ENCODE measurements at places on chromosomes 16 and 17.

GRCh38 chr17:8163978-8164814, 1.4 kb upstream of the VAMP2 start:
- DNase-seq, result peak; percentile 34

GRCh38 chr16:72884573-72884972, 163.4 kb downstream of the ZFHX3 start:
- DNase-seq, result no peak

GRCh38 chr17:70820276-70820675, 650.9 kb downstream of the KCNJ2 start:
- no peak for DNase-seq

- no peak for DNase-seq
Observed at GRCh38 chr17:40072040-40072734, 9.4 kb downstream of the THRA start.

DNA sequence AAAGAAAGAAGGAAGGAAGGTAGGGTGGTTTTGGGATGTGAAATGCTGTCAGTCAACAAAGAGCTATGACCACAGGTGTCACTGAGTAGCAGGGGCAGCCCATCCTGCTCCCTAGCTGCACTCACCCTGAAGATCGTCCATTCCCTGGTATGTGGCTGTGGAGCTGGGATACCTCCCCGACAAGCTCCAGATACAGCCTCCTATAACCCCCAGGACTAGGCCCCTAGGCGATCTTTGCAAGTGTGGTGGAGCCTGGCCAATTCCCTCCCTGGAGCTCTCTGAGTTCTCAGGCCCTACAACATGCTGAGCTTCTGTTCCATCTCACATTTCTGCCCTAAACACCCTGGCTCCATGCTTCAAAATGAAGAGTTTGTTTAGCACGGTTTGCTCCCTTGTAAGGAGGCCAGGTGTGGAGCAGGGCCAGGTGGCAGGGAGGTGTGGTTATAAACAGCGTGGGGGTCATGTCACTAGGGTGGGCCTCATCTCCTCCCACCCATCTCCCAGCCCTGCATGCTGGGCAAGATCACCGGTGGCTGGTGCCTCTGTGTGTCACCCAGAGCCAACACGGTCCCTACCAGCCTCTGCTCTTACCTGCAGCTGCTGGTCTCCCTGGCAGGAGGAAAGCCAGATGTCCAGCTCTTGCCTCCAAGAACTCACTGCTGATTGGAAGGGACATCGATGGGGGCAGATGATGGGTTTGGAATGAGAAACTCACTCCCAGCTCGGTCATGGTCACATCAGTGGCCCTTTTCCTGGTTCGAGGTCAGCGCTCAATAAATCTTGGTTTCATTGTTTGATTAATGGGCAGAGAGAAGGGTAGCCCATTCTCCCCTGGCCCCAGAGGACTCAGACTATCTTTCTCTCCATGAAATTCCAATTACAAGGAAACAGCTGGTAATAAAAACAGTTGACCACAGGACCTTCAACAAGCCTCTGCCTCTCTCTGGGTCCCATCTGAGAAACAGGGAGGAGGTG, 511.0 kb upstream of the CDH5 start:
- DNase-seq, result no peak

- no peak for DNase-seq
Observed at GRCh38 chr16:88058817-88059216, 107.6 kb downstream of the BANP start.

DNA sequence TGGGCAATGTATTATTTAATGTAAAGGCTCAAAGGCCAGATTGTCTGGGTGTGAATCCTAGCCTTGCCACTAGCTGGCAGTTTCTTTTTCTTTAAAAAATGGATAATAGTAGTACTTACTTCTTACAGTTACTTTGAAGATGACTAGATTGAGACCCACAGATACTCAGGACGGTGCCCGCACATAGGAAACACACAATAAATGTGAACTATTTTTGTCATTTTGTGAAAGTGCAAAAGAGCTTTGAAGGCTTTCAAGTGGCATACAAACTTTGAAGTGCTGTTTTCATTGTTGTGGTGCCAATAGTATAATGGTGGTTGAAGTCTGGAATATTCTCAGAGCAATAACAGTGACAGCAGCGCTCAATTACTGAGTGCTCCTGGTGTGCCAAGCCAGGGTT, 63.6 kb downstream of the OTOA start:
- DNase-seq, result no peak

- DNase-seq, result no peak
Observed at GRCh38 chr17:47915776-47916398, 19.9 kb downstream of the SP2 start.

DNA sequence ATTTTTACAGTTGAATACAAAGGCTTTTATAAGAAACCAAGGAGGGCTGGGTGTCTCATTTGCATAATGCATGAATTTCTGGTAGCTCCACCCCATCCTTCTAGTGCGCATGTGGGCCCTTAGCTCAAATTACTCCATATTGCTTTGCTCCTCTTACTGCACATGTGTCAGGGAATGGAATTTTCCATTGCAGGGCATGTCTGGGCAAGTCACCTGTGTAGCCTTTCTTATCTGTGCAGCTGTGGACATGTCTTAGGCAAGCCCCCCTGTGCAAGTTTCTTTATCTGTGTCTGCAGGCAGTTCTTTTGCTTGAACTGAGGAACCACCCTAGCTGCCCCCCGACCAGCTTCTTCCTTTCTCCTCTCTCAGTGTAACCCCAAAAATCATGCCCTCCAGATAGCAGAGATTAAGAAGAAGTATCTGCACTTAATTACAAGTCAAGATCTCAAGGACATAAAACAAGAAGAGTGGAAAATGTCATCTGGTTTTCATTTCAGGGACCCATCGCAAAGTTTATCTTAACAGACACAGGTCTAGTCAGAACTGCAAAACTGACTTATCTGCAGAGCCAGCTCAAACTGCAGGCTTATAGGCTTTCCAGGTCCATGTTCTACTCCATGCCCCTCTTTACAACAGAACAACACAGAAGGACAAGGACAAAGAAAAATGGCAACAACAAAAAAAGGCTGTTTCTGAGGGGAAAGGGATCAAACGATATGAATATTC, 137.9 kb upstream of the HS3ST4 start:
- no peak for DNase-seq

DNA sequence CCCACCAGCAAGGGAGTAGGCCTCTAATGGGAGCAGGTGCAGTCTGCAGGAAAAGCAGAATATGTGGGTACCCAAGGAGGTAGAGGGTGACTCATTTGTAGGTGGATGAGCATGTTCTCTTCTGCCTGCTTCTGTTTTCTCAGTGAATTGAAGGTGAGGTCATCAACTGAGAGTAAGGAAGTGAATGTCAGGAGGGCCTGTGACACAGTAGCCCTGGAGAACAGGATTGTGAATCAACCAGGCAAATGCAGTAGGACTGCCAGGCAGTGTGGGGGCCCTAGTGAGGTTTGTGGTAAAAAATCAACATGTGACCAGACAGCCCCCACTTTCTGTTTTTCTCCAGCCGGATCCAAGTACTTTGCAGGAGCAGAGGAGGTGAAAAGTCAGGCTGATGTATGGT, 150.5 kb upstream of the SOX9 start:
- DNase-seq, result no peak

DNA sequence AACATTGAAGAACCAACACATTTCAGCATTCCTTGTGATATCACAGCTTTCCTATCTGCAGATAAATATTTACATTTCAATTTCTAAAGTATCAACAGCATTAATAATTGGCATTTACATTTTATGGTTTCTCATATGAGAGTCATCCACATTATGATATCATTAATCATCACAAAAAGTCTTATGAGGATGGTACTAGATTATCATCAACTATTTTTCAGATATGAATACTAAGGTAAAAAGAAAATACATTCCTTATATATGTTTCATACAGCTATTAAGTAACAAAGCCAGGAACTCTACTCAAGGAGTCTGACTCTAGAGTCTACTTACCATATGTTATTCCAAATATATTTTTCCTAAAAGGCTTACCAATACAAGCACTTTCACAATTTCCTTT, 40.7 kb downstream of the ABCA5 start:
- no peak for DNase-seq

DNA sequence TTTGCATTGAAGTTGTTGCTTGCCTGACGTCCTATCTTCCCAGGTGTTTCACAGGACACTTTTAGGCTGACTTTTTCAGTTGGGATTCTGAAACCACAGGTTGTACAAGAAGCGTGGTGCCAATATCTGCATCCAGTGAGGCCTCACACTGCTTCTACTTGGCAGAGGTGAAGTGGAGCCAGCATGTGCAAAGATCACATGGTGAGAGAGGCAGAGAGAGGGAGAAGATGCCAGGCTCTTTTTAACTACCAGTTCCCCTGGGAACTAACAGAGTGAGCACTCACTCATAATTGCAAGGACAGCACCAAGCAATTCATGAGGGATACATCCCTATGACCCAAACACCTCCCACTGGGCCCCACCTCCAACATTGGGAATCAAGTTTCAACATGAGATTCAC, 5.8 kb upstream of the ABCA6 start:
- DNase-seq, result no peak

GRCh38 chr17:38663125-38663751, 11.5 kb downstream of the EPOP start:
- peak; percentile 69 for DNase-seq

DNA sequence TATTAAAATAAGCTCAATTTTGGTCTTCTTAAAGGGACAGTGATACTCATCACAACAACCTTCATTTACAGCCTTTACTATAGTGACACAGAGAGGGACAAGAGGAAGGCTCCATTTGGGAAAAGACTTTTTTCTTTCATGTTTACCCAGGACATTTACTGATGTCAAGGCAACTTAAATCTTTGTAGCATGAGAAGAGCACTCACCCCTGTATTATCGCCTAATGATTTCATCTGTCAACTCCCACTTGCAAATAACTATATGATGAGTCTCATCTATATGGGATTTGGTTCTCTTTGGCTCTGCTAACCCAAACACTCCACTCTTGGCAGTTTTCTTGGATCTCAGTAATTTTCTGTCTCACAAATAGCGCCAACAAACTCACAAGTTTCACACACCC, 24.1 kb downstream of the BLMH start:
- no peak for DNase-seq

DNA sequence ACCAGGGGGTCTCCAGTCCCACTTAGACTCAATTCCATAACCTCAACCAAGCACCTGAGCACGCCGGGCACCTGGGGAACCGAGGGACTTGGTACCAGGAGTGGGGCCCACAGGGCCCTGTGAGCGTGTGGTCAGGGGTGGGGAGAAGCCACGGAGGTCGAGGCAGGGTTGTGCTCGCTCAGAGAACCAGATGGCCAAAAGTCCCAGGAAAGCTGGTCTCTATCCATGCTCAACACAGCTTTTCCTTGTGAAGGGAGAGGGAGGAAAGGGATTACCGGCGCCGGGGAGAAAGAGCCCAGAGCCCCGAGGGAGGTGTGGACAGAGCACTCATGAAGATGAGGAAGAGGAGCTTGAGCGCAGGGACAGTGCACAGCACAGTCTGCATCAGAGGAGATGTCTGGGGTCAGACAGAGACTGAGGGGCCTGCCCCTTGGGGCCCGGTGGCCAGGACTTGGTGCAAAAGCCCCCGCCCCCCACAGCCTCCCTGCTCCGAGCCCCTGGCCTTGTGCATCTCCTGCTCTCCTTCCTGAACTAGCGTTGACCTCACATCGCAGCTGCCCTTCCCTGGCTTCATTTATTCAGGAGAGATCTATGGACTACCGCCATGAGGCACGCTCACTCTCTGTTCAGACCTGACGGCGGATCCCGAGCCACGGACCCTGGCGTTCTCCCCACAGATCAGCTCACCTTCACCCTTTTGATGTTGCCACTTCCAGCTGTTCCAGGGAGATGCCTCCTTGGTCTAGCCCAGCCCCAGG, 355.4 kb upstream of the TNRC6C start:
- DNase-seq, result no peak

DNA sequence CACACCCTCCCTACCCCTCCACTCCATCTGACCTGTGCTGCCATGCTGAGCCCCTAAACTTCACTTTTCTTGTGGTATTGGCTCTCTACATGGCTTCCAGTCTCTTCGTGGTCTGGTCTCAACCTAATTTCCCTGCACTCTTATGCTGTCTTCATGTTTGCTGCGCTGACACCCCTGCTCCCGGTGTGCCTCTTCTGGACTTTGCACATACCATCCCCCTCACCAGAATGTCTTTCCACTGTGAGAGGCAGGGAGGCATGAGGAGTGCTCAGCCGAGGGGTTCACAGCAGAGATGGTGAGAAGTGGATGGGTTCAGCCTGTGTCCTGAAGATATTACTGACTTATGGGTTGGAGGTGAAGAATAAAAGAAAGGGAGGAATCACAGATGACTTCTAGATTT, 2.5 kb downstream of the TNFSF12 start:
- DNase-seq, result no peak

- peak; percentile 78 for DNase-seq
Observed at GRCh38 chr16:57807968-57808528, 5.8 kb upstream of the KIFC3 start.

- DNase-seq, result peak; percentile 44
Observed at GRCh38 chr16:57994778-57995177, 5.7 kb downstream of the ZNF319 start.

DNA sequence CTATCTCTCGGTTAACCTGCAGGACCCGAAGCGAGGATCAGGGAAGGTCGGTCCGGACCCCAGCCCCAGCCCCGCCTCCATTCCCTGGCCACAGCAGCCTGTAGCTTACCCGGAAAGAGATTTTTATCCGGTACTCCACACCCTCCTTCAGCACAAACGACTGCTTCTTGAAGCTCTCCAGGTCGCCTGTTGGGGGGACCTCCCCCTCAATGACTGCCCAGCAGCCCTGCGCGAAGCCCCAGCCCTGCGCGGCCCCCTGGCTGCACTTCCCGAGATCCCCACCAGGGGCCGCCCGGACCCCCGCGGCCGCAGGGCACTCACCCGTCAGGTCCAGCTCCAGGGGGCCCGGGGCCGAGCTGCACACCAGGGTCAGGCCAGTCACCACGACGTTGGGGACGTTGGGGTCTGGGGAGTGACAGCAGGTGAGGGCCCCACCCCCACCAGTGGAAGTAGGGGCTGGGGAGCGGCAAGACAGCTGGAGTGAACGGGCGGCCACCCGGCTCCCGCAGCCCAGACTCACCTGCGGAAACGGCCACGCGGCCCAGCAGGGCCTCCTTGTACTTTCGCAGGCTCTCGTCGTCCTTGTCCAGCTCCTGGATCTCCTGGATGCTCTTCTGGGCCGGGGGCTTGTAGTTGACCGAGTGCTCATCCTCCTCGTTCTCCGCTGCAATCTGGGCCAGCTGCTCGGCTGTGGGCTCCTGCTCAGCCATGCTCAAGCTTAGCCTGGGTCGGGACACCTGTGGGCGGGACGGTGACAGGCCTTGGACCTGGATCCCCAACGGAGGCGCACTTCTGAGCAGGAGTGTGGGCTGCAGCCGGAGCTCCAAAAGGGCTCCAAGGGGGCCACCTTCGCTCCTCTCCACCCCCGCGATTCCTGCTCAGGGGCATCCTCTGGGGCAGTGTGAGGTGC, 1.7 kb downstream of the ARHGDIA start:
- peak; percentile 33 for DNase-seq
